Cardiac muscle cell (in vitro differentiated cells and primary cell): ENCODE measurements at places on chromosomes 11 and 22. TPM values are rescaled to one million over a fixed set of nuclear protein-coding genes. Genes with fewer than 3 reads are reported as not detected.

GRCh38 chr11:101478587-101479369, 105.0 kb downstream of the TRPC6 start:
- H3K36me3 ChIP-seq, result no peaks in the 10 kb centered on the region
- no peak for DNase-seq
- H3K27me3 ChIP-seq, result no peaks in the 10 kb centered on the region
- no peaks in the 10 kb centered on the region for H3K4me1 ChIP-seq

DNA sequence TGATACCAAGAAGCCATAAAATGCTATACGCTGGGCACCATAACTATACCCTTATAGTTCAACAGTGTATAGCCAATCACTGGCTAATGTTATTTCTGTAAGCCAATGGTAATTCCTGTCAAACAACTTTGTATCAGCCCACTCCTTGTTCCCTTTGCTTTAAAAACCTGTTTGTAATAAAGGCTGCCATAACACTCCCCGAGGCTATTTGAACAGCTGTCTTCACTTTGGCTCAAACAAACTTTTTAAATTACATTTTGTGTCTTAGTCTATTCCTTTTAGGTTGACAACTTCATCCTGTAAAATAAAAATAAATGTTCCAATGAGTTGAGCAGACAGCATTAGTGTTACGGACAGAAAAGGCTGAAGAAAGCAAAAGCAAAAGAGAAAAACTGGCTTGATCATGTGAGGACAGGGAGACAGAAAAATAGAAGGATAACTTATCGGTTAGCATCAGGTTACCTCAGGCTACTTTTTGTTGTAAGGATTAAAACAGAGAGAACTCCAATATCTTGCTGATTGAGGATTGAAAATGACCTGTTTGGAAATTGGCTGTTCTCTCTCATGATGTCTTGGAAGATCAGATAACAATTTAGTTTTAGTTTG, 95.0 kb downstream of the AASDHPPT start:
- no peaks in the 10 kb centered on the region for H3K4me1 ChIP-seq
- H3K4me3 ChIP-seq, result no peak overlapping the region
- no peak overlapping the region for H3K27ac ChIP-seq
- H3K36me3 ChIP-seq, result no peaks in the 10 kb centered on the region

The TMEM86A gene
- 3.4 and 4.1 TPM in 2 replicates for total RNA-seq

The RBMXL2 gene
- 0.25 and 0.54 TPM in 2 replicates for total RNA-seq

- no peak overlapping the region for H3K4me3 ChIP-seq
- no peak for DNase-seq
- H3K27me3 ChIP-seq, result no peaks in the 10 kb centered on the region
Measured at GRCh38 chr22:24367841-24368240, 59.6 kb upstream of the ADORA2A start.

DNA sequence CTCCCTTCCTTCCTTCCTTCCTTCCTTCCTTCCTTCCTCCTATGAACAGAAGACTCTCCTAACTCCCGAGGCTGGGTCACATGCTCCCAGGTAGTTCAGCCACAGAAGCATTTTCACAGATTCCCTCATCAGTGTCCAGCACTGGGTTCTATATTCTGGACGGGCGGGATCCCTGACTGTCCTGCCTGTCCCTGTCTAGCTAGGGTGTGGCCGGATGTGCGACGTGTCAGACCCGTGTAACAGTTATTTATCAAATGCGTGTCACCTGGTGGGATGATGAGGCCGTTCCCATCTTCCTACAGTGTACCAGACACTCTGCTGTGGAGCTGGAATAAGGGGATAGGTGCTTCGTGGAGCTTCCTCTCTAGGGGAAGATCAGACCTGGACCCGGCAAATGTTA, 901.0 kb downstream of the BRD1 start:
- DNase-seq, result no peak
- H3K36me3 ChIP-seq, result no peaks in the 10 kb centered on the region
- no peak overlapping the region for H3K4me3 ChIP-seq
- H3K4me1 ChIP-seq, result no peaks in the 10 kb centered on the region
- H3K27me3 ChIP-seq, result no peaks in the 10 kb centered on the region

The RTL10 gene
- total RNA-seq, result 19.2 and 20.9 TPM in 2 replicates

The CRACR2B gene
- 43.9 and 91.0 TPM in 2 replicates for total RNA-seq

DNA sequence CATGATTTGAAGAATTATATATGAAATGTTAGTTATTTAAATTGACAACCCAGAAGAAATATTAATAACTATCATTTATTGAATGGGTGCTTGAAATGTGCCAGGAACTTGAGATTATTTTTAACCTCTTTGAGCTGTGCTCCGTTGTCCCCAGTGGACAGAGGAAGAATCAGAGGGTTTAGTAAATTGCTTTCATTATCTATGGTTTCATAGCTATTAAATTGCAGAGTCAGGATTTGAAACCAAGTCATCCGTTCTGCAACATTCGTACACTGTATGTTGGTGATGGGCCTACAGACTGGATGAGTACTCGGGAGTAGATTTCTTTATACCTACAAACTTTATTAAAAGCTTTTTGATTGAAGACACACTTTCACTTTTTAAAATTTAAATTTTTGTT, 4.9 kb downstream of the HSD17B12 start:
- DNase-seq, result no peak
- H3K27me3 ChIP-seq, result no peaks in the 10 kb centered on the region
- H3K27ac ChIP-seq, result peak overlapping the region; percentile 31
- peaks cover 40% of the 10 kb centered on the region for H3K4me1 ChIP-seq

GRCh38 chr11:78370406-78371172, 47.0 kb downstream of the GAB2 start:
- H3K36me3 ChIP-seq, result no peaks in the 10 kb centered on the region
- H3K27me3 ChIP-seq, result no peaks in the 10 kb centered on the region
- peak; percentile 27 for DNase-seq
- peaks cover 17% of the 10 kb centered on the region for H3K4me1 ChIP-seq
- no peak overlapping the region for H3K27ac ChIP-seq

The ACCS gene
- 7.9 and 11.3 TPM in 2 replicates for total RNA-seq

The SLC17A6 gene
- total RNA-seq, result not detected in 2 replicates

- H3K4me3 ChIP-seq, result no peak overlapping the region
- H3K27ac ChIP-seq, result no peak overlapping the region
- no peak for DNase-seq
- no peaks in the 10 kb centered on the region for H3K4me1 ChIP-seq
Measured at GRCh38 chr11:69915151-69915500, 95.9 kb upstream of the FGF3 start.

GRCh38 chr11:117535201-117535849, 207.7 kb downstream of the CEP164 start:
- DNase-seq, result no peak
- H3K36me3 ChIP-seq, result no peaks in the 10 kb centered on the region
- H3K4me3 ChIP-seq, result no peak overlapping the region
- no peaks in the 10 kb centered on the region for H3K4me1 ChIP-seq
- no peak overlapping the region for H3K27ac ChIP-seq

DNA sequence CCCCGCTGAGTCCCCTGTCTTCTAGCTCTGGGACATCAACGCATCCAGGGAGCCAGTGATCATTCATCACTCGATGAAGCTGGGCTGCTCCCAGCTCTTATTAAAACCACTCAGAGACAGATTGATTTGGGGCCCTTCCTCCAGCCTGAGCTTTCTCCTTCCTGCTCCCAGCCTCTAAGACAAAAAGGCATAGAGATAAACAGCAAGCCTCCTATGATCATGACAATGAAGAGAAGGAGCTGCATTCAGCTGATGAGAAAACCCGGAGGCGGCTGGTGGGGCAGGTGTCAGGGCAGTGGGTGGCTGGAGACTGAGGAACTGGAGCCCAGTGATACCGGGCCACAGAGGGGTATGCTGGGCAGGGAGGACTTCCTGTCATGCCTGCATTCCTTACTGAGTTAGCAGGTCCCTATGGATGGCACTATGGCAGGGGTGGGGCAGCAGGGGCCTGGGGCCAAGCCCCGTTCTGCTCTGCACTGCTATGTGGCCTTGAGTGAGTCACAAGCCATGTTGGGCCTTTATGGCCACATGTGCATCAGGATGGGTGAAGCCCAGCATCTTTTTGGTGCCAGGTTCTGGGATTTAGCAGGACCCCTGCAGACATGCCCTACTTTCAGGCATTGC, 20.2 kb downstream of the PVALB start:
- no peak overlapping the region for H3K27ac ChIP-seq
- no peak overlapping the region for H3K4me3 ChIP-seq
- H3K4me1 ChIP-seq, result peaks cover 4% of the 10 kb centered on the region

DNA sequence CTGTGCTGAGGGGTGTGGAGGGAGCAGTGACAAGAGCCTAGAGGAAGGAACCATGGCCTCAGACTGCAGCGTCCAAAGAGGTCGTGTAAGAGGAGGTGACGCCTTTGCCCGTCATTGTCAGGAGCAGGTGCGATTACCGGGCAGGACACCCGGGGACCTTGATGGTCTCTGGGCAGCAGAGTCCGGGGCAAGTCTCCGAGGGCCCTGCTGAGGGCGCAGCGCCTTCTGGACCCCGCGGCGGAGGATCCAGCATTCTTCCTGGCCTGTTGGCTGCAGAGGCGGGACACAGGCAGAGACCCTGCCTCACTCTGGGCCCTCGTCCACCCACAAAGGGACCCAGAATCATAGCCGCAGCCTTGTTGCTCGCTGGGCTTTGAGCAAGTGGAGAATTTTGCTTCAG, 1168.8 kb downstream of the BRD1 start:
- no peak overlapping the region for H3K27ac ChIP-seq
- H3K27me3 ChIP-seq, result no peaks in the 10 kb centered on the region
- H3K36me3 ChIP-seq, result no peaks in the 10 kb centered on the region
- DNase-seq, result no peak
- no peak overlapping the region for H3K4me3 ChIP-seq

DNA sequence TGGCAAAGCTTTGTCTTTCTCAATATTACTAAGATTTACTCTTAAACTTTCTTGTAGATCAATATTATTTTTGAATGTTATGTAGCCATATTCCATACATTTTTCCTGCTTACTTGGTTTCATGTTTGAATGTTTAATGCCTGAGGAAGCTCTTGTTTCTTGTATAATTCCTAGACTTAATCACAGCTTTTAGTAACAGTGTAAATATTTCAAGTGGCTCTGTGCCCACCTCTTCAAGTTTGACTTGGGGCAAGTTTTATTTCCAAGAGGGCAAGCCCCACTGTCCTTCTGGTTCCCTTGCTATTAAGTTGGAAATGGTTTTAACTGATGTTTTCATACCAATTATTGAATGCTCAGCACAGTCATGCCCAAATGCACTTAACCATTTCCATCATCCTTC, 1004.1 kb downstream of the OPCML start:
- no peak overlapping the region for H3K27ac ChIP-seq
- no peaks in the 10 kb centered on the region for H3K27me3 ChIP-seq
- no peak for DNase-seq
- no peak overlapping the region for H3K4me3 ChIP-seq
- H3K4me1 ChIP-seq, result no peaks in the 10 kb centered on the region
- H3K36me3 ChIP-seq, result no peaks in the 10 kb centered on the region

GRCh38 chr11:12127206-12127898, 17.0 kb downstream of the MICAL2 start:
- no peak overlapping the region for H3K4me3 ChIP-seq
- peak overlapping the region; percentile 36 for H3K27ac ChIP-seq
- H3K36me3 ChIP-seq, result no peaks in the 10 kb centered on the region
- no peaks in the 10 kb centered on the region for H3K27me3 ChIP-seq
- no peak for DNase-seq

The FJX1 gene
- 4.1 and 6.1 TPM in 2 replicates for total RNA-seq

The IL17REL gene
- total RNA-seq, result 1.8 TPM in 1 of 2 replicates, not detected in the other

The GTF2H1 gene
- 20.6 and 24.6 TPM in 2 replicates for total RNA-seq

The APOC3 gene
- 2.3 TPM in 1 of 2 replicates, not detected in the other for total RNA-seq

GRCh38 chr11:128492461-128492860, 94.9 kb downstream of the ETS1 start:
- no peak overlapping the region for H3K27ac ChIP-seq
- no peak overlapping the region for H3K4me3 ChIP-seq
- peak; percentile 71 for DNase-seq

DNA sequence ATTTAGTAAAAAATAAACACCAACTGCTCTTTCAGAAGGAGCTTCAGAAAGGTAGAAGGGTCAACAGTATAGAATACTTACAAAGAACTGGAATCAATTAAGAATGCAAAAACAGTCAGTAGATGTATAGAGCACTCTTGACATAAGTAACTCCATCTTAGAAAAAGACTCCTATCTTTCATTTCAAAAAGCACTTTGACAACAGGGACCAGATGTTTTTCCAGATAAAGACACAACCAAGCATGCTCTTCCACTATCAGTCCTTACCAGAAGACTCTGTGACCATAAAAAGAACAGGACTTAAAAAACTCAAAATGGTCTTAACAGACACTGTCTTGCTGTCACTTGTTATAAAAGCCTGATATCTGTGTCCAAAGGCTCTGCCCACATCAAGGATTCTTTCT, 5.2 kb downstream of the SLC25A17 start:
- no peak for DNase-seq
- no peaks in the 10 kb centered on the region for H3K36me3 ChIP-seq
- H3K4me1 ChIP-seq, result peaks cover 4% of the 10 kb centered on the region
- H3K27ac ChIP-seq, result no peak overlapping the region

DNA sequence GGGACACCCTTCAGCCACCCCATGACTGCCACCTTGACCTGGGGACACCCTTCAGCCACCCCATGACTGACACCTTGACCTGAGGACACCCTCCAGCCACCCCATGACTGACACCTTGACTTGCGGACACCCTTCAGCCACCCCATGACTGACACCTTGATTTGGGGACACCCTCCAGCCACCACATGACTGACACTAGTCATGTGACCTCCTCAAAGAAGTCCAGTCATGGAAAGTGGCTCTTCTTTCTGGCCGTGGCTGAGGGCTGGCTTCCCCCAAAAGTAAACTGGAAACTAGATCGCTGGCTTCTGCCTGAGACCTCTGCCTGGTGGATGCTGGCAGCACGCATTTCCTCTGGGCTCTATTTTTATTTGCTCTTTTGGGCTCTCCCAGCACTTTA, 28.4 kb downstream of the ARFGAP2 start:
- H3K36me3 ChIP-seq, result no peaks in the 10 kb centered on the region
- H3K27me3 ChIP-seq, result no peaks in the 10 kb centered on the region
- H3K4me3 ChIP-seq, result no peak overlapping the region
- DNase-seq, result no peak
- H3K4me1 ChIP-seq, result no peaks in the 10 kb centered on the region

- H3K4me1 ChIP-seq, result peaks cover 21% of the 10 kb centered on the region
- no peak for DNase-seq
- H3K4me3 ChIP-seq, result no peak overlapping the region
Measured at GRCh38 chr11:115618428-115618827, 114.2 kb upstream of the CADM1 start.

GRCh38 chr11:48022445-48022844, 42.1 kb downstream of the PTPRJ start:
- no peaks in the 10 kb centered on the region for H3K27me3 ChIP-seq
- no peak for DNase-seq
- no peaks in the 10 kb centered on the region for H3K36me3 ChIP-seq
- no peak overlapping the region for H3K4me3 ChIP-seq
- no peak overlapping the region for H3K27ac ChIP-seq
- H3K4me1 ChIP-seq, result peaks cover 27% of the 10 kb centered on the region

- DNase-seq, result no peak
- no peak overlapping the region for H3K27ac ChIP-seq
- H3K4me1 ChIP-seq, result no peaks in the 10 kb centered on the region
- no peak overlapping the region for H3K4me3 ChIP-seq
- peaks cover 12% of the 10 kb centered on the region for H3K27me3 ChIP-seq
Measured at GRCh38 chr22:35547987-35548721, 7.5 kb downstream of the RASD2 start.

The RAB30 gene
- 9.4 and 9.8 TPM in 2 replicates for total RNA-seq

DNA sequence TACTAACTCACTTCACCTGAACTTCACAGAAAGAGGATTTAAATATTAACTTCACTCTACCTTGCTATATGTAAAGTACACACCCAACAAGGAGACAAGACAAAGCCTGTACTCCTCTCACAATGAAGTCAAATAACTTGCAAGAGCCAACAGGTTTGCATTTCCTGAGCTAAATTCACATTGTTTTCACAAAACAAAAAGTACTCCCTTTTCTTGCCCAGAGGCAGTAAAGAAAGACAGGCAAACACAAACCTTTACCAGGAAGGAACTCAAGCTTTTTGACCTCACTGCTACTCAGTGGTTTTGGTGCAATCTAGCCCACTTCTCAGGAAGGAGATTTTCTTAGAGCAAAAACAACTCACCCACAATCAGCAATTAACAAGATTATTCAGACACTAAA, 15.7 kb downstream of the USP28 start:
- no peak for DNase-seq
- H3K27me3 ChIP-seq, result no peaks in the 10 kb centered on the region
- peak overlapping the region; percentile 63 for H3K27ac ChIP-seq
- H3K4me1 ChIP-seq, result peaks cover 13% of the 10 kb centered on the region
